Dorsolateral prefrontal cortex (tissue), 122 donors: ENCODE measurements at places on chromosomes 2 and 18.

GRCh38 chr2:21787941-21788340 is 664.2 kb downstream of the TDRD15 start:
- DNase-seq = no peak

DNA sequence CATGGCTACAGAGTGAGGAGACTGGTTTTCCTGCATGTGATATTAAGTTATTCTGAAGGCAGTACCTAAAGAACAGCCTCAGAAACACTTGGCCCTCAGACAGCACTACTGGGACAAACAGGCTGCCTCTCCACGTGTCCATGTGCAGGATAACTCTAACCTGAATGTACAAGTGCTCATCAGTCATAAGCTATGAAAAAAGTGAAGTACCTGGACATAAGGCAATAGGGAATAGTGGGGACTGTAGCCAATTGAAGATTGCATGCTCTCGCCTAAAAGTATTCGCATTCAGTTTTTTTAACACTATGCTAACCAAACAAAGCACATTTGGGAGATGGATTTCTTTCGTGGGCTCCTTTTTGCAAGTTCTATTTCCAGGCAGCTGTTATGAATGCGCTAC is 33.0 kb downstream of the SLC14A1 start:
- no peak for DNase-seq

DNA sequence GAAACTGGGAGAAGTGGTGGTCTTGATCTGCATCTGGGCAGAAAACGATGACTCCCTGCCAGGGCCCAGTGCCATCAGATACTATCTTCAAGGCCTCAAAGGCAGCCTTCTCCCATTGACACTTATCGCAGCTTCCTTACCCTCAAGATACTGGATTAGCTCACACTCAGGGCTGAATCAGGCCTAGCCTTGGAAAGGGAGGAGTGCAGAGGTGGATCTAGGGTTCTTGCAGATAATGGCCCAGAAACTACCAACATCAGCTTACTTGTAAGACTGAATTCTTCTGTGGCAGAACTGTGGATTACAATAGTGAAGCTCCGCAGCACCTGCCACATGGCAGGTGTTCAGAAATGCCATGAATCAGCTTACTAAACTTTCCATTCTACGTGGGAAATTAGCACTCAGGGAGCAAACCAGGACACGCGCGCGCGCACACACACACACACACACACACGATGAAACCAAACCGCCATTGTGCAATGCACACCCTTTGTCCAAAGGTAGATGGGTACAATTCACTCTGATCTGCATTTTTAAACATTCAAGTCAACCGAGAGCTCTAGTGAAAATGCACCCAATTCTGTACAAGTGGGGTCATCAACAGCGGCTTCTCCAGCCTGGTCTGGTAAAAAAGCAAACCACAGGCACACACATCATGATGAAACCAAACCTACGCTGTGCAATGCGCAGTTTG is 26.3 kb upstream of the TMEM182 start:
- DNase-seq = no peak

DNA sequence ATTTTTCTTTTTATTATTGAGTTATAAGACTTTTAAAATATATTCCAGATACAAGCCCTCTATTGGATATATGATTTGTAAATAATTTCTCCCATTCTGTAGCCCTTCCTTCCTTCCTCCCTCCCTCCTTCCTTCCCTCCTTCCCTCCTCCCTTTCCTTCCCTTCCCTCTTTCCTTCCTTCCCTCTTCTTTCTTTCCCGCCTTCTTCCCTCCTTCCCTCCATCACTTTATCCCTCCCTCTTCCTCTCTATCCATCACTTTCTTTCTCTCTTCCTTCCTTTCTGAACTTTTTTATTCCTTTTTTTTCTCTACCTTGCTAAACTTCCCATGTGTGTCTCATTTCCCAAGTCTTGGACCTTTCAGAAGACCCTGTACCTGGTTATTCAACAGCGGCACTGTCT is 45.5 kb upstream of the ELOA2 start:
- no peak for DNase-seq

DNA sequence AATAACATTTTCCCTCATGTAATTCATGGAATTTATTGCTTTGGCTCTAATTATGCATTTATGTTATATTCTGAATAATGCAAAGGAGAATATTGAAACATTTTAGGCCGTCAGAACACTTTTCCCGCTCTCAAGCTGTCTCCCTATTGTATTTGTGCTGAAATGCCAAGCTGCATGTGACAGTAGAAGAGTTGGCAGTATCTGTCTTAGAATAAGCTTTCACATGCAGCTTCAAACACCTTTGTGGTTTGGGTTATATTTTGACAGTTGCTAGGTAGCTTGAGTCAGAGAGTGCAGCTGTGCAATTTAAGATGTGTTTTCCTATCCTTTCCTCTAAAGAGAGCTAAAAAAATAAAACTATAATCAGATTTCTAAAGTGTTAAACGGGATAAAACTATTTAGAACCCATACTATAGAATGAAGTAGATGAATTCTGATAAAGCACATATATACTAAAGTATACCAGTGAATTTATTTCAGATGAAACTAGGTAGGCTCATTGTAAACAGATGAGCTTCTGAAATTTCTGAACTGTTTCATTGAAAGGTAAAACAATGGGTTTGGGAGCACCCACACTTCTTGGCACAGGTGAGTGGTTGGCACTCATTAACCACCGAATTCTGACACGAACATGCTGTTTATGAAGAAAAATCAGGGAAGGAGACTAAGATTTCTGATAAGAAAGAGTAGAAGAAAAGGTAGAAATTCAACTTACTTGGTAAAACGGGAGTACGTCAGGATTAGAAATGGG is 43.4 kb downstream of the PLCL1 start:
- DNase-seq = no peak
